ENCODE measurements at places on chromosomes 16 and 17. TPM values are rescaled to one million over a fixed set of nuclear protein-coding genes. Genes with fewer than 3 reads are reported as not detected.

CNGB1 gene
- total RNA-seq = not detected

- H3K4me1 ChIP-seq = peaks cover 46% of the 10 kb centered on the region
- H3K36me3 ChIP-seq = peaks cover 14% of the 10 kb centered on the region
- DNase-seq = peak; percentile 62
- no peaks in the 10 kb centered on the region for H3K27me3 ChIP-seq
Observed at GRCh38 chr17:1029196-1029921, 32.4 kb downstream of the TIMM22 start.

- H3K4me3 ChIP-seq = no peak overlapping the region
- H3K4me1 ChIP-seq = no peaks in the 10 kb centered on the region
- H3K27me3 ChIP-seq = no peaks in the 10 kb centered on the region
- DNase-seq = no peak
Observed at GRCh38 chr16:27529962-27530361, 19.8 kb downstream of the GTF3C1 start.

- H3K27ac ChIP-seq = peak within 1 kb of the TSS; percentile 86
- H3K4me1 ChIP-seq = no peaks in the 10 kb centered on the region
- H3K27me3 ChIP-seq = no peaks in the 10 kb centered on the region
- peak within 1 kb of the TSS; percentile 74 for H3K4me3 ChIP-seq
- H3K36me3 ChIP-seq = peaks cover 19% of the 10 kb centered on the region
Observed at GRCh38 chr17:39927101-39927928, at the start of the genes LRRC3C and ORMDL3. LRRC3C (plus strand) TSS chr17:39927732; CDS start chr17:39941524, 13,792 bp downstream. ORMDL3 (minus strand) TSS chr17:39927601; CDS start chr17:39924203, 3,398 bp downstream.

DNA sequence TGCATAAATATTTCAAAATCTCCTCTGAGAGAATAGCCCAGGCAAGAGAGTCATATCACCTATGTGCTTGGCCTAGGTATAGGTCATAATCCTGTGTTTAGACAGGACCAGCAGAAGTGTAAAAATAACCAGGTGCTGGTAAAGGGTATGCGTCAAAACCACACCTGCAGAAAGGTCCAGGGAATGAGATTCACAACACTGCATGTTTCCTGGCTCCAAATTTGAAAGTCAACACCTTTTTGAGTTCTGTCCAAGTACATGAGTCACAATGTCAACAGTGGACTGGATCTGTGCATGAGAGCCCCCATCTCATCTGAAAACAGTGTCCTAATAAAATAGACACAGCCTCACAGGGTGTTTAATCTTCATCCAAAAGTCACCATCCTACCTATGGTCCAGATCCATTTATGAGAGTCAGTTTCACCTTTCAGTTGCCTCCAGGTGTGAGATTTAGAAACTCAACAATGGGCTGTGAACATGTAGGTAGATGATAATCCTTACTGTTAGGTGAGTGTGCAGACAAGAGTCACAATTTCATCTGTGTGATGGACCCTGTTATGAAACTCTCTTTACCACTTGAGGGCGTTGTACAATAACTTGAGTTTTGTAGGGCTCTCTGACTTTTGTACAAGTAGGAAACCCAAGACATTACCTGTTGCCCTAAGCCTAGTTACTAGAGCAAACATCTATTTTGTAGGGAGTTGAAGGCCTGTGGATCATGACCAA is 2100.7 kb downstream of the TP53TG3F start:
- no peak overlapping the region for H3K27ac ChIP-seq
- no peaks in the 10 kb centered on the region for H3K4me1 ChIP-seq
- no peak overlapping the region for H3K4me3 ChIP-seq
- no peaks in the 10 kb centered on the region for H3K27me3 ChIP-seq

TNK1 gene
- total RNA-seq = 2.4 TPM

GRCh38 chr16:4193920-4194319 is 48.0 kb downstream of the SRL start:
- H3K27me3 ChIP-seq = no peaks in the 10 kb centered on the region
- no peaks in the 10 kb centered on the region for H3K36me3 ChIP-seq
- H3K4me1 ChIP-seq = no peaks in the 10 kb centered on the region
- H3K4me3 ChIP-seq = no peak overlapping the region

- DNase-seq = no peak
- H3K36me3 ChIP-seq = no peaks in the 10 kb centered on the region
- H3K4me1 ChIP-seq = no peaks in the 10 kb centered on the region
- H3K27ac ChIP-seq = no peak overlapping the region
- no peaks in the 10 kb centered on the region for H3K27me3 ChIP-seq
- no peak overlapping the region for H3K4me3 ChIP-seq
Observed at GRCh38 chr17:28071891-28072606, 29.6 kb downstream of the NLK start.

- DNase-seq = no peak
- no peak overlapping the region for H3K4me3 ChIP-seq
- no peaks in the 10 kb centered on the region for H3K4me1 ChIP-seq
- no peak overlapping the region for H3K27ac ChIP-seq
- no peaks in the 10 kb centered on the region for H3K27me3 ChIP-seq
Observed at GRCh38 chr16:83574388-83574787, 233.4 kb upstream of the HSBP1 start.

SLC22A31 gene
- total RNA-seq = not detected

- no peaks in the 10 kb centered on the region for H3K27me3 ChIP-seq
- no peak for DNase-seq
- no peak overlapping the region for H3K4me3 ChIP-seq
- no peak overlapping the region for H3K27ac ChIP-seq
- no peaks in the 10 kb centered on the region for H3K36me3 ChIP-seq
Observed at GRCh38 chr17:49861150-49861884, 13.4 kb upstream of the TAC4 start.

DNA sequence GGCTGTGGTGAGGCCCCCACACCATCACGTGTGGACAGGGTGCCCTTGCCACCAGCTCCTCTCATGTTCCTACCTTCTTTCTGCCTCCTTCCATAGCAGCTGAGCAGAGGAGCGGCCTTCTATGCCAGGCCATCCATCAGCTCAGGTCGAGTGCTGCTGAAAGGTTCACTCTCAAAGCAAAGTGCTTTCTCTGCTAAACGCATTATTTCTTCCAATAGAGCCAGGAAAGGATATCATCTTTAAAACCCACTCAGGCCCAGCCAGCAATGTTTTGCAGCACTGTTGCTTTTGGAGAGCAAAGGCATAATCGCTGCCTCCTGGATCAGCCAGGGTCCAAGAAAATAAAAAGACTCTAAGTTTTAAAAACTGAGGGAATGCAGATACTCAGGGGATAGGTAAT is 54.9 kb upstream of the GPRC5B start:
- H3K27me3 ChIP-seq = no peaks in the 10 kb centered on the region
- no peak overlapping the region for H3K4me3 ChIP-seq
- no peak for DNase-seq
- no peaks in the 10 kb centered on the region for H3K4me1 ChIP-seq
- H3K36me3 ChIP-seq = no peaks in the 10 kb centered on the region
